ENCODE measurements at places on chromosomes 12 and 14.

- no peak for DNase-seq
Observed at GRCh38 chr12:75317784-75318183, 12.3 kb downstream of the CAPS2 start.

- DNase-seq = no peak
Observed at GRCh38 chr12:1448336-1448735, 146.0 kb downstream of the FBXL14 start.

GRCh38 chr12:64608901-64609535 is 1.3 kb upstream of the RASSF3 start:
- no peak for DNase-seq

DNA sequence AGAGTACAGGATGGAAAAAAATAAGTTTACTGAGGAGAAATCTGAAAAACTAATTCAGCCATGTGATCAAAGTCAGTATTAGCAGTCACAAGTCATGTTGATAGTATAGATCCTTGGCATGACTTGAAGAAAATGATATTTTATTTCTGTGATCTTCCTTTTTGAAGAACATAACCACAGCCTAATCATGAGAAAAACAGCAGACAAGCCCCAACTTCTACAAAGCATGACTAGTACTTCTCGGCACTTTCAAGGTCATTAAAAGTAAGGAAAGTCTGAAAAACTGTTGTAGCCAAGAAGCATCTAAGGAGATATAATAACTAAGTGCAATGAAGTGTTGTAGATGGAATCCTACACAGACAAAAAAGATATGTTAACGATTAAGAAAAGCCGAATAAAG is 264.1 kb upstream of the FOXG1 start:
- no peak for DNase-seq

DNA sequence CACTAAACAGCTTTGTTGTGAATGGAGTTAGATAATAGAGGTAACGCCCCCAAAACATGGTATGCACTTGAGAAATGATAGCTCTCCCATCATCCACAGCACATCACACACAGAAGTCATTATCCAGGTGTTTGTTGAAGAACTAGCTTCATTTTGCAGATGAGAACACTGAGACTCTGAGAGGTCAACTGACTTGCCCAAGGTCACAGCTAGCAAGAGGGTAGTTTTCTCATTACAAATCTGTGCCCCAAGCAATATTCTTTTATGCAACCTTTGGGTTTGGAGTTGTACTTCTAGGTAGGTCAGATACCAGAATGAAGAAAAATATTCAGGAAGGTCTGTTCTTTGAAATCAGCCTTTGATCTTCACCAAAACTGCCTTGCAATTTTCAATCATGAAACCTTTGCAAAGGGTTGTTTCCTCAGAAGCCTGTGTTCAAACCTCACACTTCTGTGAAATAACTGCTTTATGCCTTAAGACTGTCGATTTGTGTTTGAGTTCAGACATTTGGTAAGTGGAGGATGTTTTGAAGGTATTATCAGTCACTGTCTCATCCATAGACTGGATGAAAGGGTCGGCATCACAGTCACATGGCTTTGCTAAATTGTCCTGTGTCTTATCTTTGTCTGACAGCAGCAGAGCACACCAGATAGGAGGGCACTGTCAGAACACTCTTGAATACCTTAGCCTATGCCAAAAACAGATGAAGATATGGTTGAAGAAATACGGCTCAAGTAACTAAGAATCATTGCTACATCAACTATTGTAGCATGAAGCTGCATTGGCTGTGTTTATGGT is 233.2 kb upstream of the BTG1 start:
- DNase-seq = no peak

DNA sequence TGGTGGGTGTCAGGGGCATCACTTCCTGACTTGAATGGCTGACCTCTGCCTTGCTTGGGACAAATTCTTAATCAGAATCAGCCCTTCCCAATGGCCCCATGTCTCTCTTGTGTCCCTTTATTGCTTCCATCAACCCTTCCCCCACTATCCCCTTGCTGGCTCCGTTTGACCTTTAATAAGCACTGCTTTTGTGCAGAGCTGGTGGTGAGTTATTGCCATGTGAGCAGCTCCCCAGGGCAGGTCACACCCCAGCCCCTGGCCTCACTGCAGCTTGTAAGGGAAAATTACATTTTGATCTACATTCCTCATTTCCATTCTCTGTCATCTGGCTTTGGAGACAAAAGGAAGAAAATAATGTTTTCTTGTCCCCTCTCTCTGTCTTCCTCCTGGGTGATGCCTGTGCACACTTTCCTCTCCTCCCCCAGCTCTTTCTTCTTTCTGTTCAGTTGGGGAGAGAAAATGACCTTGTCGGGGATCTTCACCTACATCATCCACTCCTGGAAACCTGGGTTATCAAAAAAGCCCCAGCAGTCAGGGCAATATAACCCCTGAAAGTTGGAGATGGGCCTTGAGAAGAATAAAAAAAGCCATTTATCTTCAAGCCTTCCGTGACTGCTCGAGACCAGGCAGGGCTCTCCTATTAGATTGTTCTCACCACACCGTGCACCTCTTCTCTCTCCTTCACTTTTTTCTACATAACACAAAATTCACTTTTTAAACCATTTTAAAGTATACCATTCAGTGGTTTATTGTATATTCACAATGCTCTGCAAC is 100.4 kb upstream of the SRRM4 start:
- no peak for DNase-seq

- no peak for DNase-seq
Observed at GRCh38 chr14:65772921-65773574, 360.5 kb downstream of the FUT8 start.

DNA sequence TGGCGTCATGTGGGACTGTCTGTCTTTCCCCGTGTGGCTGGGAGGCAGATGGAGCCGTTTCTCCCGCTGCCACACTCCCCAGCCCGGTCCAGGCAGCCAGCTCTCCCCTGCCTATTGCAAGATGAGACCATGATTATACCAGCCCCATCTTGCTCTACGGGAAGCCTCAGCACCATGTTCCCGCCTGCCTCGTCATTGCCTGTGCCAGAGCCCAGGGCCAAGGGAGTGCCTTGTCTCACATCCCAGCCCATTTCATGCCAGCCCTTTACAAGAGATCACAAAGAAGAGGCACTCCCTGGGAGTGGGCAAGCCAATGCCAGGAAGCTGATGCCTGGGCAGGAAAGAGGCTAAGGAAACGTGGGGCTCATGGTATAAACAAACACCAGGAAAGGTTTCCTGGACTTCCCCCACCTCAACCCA is 23.9 kb downstream of the GPR68 start:
- DNase-seq = no peak

- no peak for DNase-seq
Observed at GRCh38 chr12:6850796-6851152, 312 bp downstream of the CDCA3 start.

GRCh38 chr12:89935850-89936249 is 227.2 kb upstream of the ATP2B1 start:
- DNase-seq = no peak

- DNase-seq = no peak
Observed at GRCh38 chr12:64184216-64184615, 37.9 kb downstream of the KICS2 start.

DNA sequence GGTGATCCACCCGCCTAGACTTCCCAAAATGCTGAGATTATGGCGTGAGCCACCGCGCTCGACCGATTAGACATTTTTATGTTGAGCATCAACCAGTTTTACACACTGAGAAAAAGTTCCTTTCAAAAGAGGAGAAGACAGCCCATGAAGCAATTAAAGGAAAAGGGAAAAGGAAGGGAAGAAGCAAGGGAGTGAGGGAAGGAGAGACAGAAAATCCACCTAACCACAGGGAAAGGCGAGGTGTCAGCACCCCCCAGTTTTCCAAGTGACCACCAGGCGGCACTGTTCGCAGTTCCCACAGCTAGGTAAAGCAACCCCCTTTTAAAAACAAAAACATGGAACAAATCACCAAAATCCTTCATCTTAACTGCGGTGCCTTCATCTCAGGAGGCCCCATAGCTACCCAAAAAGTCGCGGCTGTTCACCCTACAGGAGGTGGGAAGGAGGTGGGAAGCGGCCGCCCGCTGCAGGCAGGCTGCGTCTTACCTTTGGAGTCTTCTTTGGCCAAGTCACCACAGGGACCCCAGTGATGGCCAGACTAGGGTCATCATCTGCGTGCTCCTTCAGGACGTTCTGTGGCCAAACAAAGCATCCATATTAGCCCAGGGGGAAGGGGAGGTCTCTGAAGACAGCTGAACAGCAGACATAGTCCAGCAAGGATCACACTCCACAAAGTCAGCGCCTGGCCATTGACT is 86.6 kb downstream of the KDM2B start:
- no peak for DNase-seq

GRCh38 chr12:25384893-25385248 is 134.1 kb upstream of the KRAS start:
- no peak for DNase-seq

- no peak for DNase-seq
Observed at GRCh38 chr12:109626378-109627115, 53.0 kb downstream of the MVK start.

DNA sequence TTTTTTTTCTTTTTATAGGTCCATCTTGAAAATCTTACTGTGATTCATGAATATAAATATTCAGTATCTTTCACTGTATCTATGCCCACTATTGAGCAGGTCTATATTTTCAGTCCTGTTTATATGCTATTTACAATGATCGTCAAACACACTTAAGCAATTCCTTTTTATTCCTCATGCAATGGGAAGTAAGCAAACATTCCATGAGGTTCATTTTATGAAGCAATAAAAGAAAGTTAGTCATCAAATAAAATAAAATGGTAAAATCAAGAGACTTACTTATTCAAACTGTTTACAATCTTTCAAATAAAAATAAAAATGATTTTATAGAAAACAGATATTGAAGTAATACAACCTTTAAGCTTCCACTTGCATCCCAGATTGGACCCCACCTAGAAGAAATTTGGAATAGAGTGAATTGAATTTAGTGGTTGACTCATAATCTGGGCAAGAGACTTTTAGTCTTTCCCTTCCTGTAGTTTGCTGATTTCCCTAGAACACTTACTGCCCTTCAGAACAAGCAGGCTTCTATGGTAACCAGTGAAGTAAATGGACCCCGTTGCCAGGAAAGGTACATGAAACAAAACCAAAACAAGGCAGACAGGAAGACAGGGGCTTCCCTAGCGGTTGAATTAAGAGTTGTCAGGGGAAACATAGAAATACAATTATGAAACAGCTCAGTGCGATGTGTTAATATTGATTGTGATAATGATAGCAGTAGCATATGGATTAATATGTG is 241.0 kb upstream of the ATP2B1 start:
- no peak for DNase-seq

DNA sequence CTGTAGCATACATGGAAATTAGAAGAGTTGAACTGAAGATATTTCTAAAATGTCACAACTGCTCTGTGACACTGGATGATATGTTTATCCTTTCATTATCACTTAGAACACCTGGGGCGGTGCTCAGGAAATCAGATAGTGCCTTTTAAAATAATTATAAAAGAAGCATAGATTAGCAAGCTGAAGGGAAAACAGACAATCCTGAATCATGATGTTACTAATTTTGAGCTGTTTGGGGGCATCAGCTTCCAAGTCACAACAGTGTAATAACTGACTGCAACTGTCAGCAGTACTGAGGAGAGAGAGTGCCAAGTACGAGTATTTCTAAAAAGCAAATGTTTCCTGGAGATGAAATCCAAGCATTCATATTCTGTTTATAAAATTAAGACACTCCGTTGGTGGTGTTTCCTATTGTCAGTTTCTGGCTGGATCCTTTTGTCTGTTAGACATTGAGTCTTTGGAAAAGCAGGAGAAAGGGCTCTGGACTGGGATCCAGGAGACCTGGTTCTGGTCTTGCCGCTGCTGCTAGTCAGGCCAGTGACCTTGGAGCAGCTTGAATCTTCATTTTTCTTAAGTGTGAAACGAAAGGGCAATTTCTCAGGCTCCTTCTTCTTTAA is 380.1 kb downstream of the EGLN3 start:
- DNase-seq = no peak

DNA sequence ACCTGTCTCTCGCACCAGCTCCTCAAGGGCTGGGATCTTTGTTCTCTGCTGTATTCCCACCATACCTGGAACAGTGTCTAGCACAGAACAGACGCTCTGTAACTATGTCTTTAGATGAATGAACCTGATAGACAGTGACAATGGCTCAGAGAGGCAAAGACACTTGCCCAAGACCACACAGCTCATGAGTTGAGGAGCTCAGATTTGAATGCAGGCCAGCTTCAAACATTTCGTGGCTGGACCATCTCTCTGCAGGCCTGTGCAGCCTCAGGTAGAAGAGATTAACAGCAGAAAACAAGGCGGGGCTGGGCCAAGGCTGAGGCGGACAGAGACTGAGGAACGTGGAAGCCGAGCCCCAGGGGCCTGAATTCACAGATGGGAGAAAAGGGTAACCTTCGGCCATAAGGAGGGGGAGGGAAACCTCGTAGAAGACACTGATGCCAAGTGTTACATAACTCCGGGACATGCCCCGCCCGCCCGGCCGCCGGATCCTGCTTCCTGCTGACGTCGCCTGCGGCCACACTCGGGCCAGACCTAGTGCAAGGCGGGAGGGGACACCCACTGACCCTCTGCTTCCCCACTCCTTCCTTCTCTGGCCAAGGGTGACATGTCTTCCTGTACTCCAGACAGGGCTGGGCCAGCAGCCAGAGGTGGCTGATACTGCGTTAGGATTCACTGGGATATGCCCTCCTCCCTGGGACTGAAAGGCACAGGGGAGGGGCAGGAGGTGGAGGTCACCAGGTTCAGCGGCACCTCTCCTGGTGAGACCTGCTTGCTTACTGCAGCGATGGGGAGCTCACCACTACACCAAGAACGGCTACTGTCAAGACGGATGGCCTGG is 86.8 kb downstream of the RFLNA start:
- DNase-seq = no peak

DNA sequence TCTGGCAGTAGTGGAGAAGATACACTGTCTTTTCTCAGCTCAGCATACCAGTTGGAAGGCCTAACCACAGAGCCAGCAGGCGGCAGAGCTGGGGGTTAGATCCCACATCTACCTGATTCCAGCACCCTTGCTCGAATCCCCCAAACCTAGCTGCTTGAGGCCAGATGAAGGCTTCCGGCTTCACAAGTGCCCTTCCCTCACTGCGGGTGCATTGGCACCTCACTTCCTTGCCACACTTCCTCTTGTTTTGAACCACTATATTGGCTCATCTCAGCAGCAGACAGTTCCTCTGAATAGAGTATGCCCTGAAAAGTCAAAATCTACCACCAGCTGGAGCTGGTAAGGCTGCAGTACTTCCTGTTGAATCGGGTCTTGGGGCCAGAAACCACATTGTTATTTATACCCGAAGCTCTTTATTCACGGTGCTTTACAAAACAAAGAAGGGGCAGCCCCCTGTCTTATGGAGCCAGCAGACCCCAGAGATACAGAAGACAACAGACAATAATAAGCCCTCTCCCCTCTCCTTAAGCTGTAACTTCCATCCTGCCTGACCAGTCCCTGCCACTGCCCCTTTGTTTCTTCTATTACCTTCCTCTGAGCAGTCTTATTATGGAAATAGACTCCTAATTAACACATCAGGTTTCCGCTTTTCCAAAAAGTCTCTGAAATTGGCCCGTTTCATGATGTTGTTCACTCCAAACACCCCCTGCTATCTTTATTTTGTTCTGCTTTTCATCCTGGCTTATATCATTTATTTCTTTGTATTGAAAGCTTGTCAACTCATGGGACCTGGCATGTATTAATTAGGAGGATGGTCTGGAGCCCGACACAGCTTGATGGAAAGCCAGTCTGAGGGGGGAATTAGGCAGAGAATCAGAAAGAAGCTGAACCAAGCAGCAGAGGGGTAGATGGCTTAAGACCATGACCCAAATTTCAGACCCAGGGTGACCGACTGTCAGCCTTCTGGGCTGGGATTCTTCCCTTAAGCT is 233.5 kb downstream of the EFCAB11 start:
- DNase-seq = no peak

- no peak for DNase-seq
Observed at GRCh38 chr14:102140027-102140749, 491 bp downstream of the WDR20 start.

Measured in SK-N-MC (cell line).